ENCODE measurements at places on chromosomes 7 and 10.

- no peak for DNase-seq
Observed at GRCh38 chr7:139396323-139396951, 36.7 kb downstream of the LUC7L2 start.

DNA sequence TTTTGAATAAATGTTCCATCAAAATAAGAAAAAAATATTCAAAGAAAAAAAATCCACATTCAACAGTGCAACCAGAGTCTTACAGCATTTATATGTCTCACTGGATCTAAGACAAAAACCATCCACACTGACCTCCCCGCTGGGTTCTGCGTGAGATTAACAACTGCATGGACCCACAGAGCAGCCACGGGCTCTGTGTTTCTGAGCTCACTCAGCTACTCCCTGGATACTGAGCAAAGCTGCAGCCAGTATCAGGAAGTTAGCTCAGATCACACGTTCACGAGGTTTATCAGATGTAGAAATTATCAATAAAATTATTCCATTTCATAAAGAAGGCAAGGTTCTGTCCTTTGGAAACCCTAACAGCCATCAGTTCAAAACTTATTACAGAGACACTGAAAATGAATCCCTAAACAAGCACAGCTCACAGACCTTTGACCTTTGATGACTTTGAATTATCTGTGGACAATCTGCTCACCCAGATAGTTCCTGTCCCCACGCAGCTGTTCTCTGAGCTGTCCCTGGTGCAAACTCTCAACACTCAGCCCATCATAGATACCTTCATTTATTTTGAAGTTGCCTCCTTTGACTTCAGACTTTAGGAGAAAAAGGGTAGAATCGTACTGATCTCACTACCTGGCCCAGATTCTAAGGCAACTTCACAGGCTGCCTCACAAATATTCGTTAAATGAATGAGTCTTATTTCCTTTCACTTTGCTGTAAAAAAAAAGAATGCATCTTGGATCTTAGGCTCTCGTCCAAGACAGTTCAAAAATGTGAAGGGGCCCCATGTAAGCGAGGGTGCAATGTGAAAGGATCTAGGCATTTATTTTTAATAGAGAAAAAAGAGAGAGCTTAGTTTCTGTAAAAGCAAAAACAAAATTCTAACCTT, 67.7 kb upstream of the SVIL start:
- no peak for DNase-seq

- no peak for DNase-seq
Observed at GRCh38 chr10:117638200-117638599, 95.7 kb downstream of the EMX2 start.

- peak; percentile 39 for DNase-seq
Observed at GRCh38 chr7:67343572-67343971, 346.9 kb downstream of the TYW1 start.

- peak; percentile 75 for DNase-seq
Observed at GRCh38 chr7:26202019-26202990, 760 bp downstream of the CBX3 start.

DNA sequence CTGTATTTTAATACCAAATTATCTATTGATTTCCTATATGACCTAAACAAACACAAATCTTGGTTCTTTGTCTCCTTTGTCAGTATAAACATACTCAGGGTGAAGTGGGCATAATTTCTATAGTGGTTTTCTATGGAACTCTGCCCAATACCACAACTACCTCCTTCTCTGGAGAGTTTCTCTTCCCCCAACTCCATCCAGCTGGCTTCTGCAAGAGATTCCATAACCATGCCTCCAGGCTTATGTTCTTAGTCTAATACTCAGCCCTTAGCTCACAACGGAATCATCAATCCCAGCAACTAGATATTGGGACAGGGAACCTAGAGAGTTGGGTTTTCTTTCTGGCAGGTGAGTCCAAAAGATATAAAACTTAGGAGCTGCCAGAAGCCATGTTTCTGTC, 127.3 kb downstream of the TRIL start:
- DNase-seq = no peak

GRCh38 chr7:131689662-131690234, 133.3 kb upstream of the PODXL start:
- DNase-seq = no peak

GRCh38 chr7:38825721-38826440, 83.1 kb downstream of the VPS41 start:
- no peak for DNase-seq

DNA sequence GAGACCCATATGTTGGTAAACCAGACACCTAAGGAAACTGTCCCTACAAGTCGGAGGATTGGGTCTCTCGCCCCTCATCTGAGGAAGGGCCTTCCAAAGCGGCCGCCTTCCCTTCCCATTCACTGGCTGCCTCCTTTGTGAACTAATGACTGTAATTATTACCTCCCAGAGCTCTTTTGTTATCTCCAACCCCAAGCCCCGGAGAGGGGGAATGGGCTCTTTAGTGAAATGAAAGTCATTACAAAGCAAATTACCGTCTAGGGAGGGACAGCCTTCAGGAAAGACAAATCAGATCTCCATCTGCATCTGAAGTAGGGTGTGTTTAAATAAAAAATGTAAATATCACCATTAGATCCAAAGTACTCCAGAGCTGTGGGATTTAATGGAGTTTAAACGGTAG, 2.6 kb upstream of the GAD2 start:
- no peak for DNase-seq

- DNase-seq = no peak
Observed at GRCh38 chr10:63155388-63156020, 22.4 kb downstream of the NRBF2 start.

DNA sequence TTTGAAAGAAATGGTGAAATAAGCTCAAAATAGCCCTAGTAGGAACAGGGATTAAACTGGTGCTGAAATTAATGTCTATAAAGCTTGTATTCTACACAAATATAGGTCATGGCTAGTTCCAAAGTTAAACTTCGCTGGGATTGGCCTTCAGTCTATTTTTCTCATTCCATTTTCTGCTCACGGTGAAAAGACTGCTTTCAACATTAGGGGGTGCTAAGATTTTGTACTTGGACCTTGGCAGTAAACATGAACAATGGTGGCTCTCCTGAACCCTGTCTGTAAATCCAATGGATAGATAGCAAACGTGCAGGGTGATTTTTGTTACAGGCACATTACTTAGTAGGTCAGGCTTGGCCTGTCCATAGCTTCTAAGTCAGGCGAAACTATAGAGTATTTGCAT, 36.0 kb upstream of the RSU1 start:
- DNase-seq = no peak

DNA sequence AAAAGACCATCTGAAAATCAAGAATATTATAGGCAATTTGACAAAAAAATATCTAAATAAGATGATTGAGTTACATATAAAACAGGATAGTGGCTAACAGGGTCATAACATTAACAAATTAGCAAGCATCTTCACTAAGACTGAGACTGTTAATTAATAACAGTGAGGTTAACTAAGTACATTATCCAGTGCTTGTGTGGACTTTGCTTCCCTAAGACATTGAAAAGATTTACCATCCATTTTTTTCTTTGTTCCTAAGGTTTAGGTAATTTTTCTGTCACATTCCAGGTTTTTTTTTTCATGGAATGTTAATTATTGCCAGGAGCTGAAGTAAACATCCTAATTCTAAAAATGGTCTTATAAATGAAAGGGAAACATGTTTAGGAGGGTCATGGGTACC, 227.6 kb downstream of the ANKRD7 start:
- DNase-seq = no peak

Data from type B pancreatic cell (in vitro differentiated cells).